ENCODE measurements at places on chromosomes 2 and 18.

DNA sequence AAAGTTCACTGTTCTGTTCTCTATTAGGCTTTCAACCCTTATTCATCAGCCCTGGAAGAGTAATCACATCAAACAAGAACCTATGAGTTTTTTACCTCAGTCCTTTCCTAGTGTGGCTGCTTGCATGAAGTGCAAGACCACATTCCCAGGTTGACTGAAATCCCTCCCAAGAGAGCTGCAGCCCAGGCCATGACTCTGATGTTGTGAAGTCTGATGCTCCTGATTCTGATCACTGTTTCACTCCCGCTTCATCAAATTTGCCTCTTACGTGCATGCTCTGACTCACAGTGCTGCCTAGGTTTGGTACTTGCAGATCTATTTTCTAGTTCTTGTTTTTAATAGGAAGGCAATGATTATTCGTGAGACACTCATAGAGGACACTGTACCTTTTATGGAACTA lies 58.2 kb upstream of the DSEL start:
- no peak for DNase-seq

DNA sequence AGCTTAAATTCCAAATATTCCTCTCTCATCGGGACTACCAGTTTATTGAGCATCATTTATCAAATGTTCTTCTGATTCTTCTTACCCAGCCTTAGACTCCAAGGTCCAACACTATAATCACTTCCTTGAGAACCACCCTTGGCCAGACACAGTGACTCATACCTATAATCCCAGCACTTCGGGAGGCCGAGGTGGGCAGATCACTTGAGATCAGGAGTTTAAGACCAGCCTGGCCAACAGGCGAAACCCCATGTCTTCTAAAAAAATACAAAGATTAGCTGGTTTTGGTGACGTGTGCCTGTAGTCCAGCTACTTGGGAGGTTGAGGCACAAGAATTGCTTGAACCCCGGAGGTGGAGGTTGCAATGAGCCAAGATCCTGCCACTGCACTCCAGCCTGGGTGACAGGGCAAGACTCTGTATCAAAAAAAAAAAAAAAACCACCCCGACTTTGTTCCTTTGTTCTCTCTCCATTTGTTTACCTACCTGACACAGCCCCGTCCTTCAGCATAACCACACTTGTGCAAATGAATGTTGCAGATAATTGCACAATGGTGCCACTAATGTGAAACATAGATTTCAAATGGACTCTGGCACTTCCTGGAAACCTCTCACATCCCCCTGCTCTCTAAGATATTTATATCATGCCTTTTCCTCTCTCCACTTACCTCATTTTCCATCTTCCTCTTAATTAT lies 38.9 kb upstream of the LPIN2 start:
- peak; percentile 38 for DNase-seq

DNA sequence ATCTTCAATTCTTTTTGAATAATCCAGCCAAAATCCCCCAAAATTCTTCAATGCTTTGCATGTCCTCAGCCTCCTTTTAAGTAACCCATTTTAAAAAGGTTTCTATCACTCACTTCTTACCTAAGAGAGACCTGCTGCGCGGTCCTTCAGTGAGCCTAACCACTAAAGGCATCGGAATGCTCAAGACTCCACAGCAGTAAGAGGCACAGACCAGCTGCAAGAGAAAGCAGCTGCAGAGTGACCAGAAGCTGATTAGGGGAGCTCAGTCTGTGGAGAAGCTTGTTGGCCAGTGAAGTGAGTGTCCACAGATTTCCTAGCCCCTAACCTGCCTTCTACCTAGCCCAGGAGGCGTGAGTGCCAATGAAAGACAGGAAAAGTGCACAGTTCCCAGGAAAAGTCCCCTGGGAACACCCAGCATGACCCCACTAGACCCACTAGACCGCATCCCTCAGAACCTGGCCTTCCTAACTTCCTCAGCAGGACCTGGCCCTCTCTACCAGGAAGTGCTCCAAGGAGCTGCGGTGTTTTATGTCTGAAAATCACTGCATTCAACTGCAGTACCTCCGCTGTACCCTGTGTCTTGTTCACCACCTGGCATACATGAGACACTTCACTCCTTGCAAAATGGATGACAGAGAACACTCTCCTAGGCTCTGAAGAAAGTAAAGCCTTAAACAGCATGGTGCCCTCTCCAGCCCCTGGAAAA lies 10.1 kb downstream of the MBOAT2 start:
- DNase-seq, result no peak

DNA sequence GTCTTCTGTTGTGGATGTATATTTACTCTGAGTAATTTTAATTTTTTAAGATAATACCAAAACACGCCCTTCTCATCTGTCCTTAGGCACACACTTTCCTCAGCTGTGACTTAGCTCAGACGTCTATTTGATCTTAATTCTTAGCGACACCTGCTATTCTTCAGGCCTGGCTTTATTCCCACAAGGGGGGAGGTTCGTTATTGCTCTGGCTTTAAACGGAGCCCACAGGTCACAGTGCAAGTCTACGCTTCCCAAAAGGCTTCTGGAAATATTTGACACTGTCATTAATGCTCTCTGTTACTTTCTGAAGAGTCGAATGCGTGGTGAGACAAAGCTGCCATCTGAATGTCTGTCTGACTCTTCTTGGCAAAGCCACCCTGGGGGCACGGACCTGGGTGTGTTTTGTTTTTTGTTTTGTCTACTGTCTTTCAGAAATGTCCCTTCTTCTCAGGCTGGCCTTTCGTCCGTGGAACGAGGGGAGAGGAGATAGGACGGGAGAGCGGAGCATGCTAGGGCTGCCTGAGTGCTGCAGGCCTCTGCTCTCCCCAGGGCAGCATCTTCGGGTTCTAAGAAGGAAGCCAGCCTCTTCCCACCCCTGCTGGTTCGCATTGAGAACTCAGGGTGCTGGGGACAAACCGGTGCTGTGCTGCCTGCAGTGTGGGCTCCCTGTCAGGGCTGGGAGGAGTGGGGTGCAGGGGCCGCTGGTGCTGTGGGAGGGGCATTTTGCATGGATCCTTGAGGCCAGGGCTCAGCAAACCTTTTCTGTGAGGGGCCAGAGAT lies 61.9 kb downstream of the ASAP2 start:
- no peak for DNase-seq

DNA sequence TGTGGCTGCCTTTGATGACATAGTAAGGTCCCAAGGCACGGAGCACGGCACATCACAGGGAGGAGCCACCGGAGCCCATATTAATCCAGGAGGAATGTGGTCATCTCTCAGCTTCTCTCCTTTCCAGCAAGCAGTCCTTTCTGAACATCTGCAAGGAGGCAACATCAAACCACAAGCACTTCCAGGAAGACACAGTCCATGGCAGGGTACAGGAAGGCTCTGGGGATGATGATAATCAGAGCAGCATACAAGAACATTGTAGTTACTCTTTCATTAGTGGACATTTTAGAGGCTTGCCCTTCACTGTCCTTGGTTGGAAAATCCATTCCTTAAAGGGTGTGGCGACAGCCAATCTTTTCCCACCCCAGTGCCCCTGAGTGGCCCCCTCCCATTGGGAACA lies 31.1 kb downstream of the YPEL5 start:
- DNase-seq, result no peak

- no peak for DNase-seq
These were observed 21.4 kb downstream of the DGKD start for GRCh38 chr2:233375490-233376314.

DNA sequence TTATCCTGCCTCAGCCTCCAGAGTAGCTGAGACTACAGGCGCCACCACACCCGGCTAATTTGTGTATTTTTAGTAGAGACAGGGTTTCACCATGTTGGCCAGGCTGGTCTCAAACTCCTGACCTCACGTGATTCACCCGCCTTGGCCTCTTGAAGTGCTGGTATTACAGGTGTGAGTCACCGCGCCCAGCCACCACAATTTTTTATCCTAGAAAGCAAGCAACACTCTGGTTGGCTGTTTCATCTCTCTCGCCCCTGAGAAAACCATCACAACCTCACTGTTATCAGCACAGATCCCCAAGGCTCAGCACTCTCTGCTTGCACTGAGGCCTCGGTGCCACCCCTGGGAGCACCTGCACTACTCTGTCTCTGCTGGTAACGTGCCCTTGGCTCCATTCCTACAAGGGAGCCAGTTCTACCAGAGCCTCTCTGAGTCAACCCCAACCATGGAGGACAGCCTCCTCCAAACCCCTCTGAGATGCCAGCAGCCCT lies 134.8 kb upstream of the AGAP1 start:
- no peak for DNase-seq

DNA sequence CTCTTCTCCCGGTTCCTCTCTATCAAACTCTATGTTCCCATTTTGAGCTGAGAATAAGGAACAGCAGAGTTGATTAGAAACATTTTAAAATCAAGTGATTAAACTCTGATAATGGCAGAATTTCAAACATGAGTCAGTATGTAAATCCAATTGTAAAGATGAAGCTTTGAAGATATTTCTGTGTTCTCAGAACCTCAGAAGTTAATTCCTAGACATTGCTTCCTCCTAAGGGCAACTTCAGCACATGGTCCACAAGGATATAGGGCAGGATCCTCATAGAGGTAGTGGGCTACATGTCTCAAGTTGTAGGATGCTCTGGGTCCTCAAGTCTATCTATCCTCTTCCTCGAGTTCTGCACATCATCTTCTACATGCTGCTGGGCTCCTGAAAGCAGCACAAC lies 46.3 kb downstream of the QPCT start:
- DNase-seq, result no peak

DNA sequence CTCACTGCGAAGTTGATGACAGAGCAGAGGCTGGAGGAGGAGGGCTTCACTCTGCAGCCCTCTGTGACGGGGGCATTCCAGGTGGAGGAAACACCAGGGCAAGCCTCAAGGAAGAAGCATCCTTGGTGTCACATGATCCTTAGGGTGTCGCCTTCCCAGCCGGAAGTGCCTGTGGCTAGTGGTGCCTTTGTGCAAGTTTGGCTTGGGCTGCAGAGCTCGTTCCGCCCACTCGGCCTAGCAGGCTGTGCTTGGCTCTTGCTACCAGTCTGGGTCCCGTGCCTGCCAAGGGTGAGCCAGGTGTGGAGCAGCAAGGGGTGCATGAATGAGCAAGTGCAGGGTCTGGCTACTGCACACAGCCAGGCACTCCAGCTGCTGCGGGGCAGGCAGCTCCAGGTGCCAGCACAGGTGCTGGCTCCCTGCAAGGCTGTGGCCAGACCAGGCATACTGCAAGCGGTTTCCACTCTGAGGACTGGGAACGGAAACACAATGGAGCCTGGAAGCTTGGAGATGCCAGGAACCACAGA lies 325.3 kb upstream of the SMIM21 start:
- no peak for DNase-seq
